ENCODE measurements at places on chromosomes 11 and 22.

DNA sequence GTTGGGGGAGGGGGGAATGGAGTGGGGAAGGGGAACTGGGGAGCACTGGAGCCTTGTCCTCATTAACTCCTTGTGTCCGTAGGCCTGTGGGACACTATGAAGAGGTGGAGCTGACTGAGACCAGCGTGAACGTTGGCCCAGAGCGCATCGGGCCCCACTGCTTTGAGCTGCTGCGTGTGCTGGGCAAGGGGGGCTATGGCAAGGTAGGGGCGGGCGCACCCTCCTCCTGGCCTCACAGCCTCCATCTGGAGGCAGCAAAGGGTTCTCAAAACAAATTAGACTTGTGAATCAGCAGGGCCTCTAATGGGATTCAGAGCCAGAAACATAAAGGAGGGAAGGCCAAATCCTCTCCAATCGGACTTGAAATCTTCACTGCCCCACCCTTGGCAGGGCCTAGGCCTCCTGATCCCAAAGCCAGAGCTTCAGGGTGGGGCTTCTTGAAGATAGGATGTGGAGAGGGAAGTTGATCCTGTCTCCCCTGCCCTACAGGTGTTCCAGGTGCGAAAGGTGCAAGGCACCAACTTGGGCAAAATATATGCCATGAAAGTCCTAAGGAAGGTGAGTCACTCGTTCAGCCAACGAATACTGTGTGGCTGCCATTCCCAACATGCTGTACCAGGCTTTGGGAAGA, 859 bp downstream of the RPS6KB2 start:
- DNase-seq, result no peak

GRCh38 chr11:2185324-2186085, 13.9 kb upstream of the TH start:
- no peak for DNase-seq

- peak; percentile 28 for DNase-seq
These were observed 131.7 kb downstream of the MICAL2 start for GRCh38 chr11:12241971-12242672.

GRCh38 chr11:112624431-112624830, 336.8 kb upstream of the NCAM1 start:
- DNase-seq, result no peak

GRCh38 chr22:29342177-29342576, 26.7 kb upstream of the RASL10A start:
- no peak for DNase-seq

- DNase-seq, result no peak
These were observed 6.9 kb upstream of the LRRC32 start for GRCh38 chr11:76677458-76677765.

GRCh38 chr11:23990346-23991164, 506.3 kb upstream of the LUZP2 start:
- DNase-seq, result no peak

DNA sequence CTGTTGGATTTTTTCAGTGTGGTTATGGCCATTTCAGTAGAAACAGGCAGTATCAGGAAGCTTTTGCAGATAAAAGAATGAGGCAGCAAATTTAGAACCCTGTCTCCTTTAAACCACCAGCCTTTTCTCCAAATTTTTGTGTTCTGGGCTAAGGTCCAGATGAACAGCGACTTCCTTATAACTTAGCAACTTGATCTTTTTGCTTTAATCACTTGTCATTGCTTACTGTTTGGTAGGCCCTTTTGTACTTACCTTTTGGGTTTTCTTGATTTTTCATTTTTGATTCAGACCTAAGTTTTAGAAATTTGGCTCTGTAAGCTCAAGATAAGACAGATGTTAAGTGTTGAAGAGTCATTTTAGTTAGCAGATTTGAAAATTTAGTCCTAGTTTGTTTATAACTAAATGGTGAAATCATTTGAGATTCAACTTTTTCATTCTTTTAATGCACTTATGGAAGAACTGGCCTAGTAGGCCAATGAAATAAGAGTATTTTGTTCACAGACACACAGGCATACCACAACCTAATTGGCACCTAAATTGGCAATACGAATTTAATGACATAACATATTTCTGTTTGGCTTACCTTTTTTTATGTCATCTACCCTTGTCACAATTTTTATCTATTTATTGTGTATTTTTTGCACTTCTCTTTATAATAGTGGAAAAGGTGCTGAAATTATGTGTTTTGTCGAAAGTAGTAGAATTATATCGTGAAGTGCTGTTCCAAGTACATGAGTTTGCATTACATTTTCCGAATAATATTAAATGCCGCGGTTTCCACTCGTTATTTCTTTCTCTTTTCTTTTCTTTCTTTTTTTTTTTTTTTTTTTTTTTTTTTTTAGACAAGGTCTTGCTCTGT, 2.1 kb downstream of the RTN3 start:
- no peak for DNase-seq

DNA sequence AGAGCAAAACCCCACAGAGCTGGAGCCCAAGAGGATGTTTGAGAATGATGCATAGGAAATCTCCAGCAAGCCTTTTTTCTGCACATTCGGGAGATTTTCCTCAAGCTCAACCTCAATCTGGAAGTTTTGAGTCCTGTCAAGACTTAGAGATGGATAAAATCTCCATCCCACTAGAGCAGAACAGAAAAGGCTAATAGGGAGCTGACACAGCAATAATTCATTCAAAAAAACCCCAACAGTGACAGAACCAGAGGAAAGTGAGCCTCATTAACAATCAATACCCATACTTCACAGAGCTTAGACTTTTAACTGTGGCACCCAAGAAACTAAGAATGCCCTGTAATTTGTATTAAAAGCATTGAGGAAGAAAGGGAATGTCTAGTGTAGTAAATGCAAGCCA, 115.9 kb upstream of the BDNF start:
- no peak for DNase-seq

DNA sequence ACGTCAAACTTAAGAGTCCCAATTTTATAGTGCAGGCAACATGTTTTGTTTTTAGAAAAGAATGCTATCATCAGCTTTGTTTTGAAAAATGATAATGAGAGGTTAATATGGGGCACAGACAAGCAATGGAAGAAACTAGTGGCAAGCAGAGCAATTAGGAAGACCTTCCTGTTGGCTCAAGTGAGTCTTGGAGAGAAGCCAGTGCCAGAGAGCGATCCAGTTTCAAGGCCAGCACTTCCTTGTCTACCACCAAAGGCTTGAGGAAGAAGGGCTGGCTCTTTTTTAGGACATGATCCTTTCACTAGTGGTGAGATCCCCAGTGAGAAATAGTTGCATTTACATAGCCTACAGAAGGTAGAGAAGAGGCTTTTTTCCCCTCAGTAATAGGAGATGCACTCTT, 1340.7 kb downstream of the LRRC4C start:
- DNase-seq, result no peak

DNA sequence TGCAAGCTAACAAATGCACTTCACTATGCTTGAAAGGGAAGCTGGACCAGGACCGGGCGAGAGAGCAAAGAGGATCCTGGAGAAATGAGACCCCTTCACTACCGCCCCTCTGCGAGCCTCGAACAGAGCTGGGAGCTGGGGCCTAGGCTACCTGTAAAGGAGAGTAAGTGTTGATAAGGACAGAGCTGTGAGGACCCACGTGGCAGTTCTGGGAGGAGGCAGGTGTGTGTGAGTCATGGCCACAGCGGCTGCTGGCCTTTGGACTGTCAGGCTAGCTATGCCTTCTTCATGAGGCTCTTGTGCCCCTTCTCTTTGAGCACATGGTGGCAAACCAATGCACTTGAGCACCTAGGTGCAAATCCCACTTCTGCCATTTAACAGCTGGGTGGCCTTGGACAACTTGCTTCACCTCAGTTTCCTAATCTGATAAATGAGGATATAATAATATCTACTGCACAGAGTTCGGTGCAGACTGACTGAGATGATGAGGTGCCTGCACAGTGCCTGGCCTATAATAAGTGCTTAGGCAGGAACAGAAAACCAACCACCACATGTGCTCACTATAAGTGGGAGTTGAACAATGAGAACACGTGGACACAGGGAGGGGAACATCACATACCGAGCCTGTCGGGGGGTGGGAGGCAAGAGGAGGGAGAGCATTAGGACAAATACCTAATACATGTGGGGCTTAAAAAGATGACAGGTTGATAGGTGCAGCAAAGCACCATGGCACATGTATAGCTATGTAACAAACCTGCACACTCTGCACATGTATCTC, 35.3 kb upstream of the KCNJ11 start:
- no peak for DNase-seq

Measured in stimulated activated CD8-positive, alpha-beta memory T cell treated with anti-CD3 and anti-CD28 coated beads, Interleukin-4, amount 100 ng/mL, for 24 hours (primary cell).